RWPE1 (cell line): ENCODE measurements at places on chromosomes 7 and 10.

GRCh38 chr7:50342616-50343114, 38.1 kb downstream of the IKZF1 start:
- DNase-seq, result no peak

DNA sequence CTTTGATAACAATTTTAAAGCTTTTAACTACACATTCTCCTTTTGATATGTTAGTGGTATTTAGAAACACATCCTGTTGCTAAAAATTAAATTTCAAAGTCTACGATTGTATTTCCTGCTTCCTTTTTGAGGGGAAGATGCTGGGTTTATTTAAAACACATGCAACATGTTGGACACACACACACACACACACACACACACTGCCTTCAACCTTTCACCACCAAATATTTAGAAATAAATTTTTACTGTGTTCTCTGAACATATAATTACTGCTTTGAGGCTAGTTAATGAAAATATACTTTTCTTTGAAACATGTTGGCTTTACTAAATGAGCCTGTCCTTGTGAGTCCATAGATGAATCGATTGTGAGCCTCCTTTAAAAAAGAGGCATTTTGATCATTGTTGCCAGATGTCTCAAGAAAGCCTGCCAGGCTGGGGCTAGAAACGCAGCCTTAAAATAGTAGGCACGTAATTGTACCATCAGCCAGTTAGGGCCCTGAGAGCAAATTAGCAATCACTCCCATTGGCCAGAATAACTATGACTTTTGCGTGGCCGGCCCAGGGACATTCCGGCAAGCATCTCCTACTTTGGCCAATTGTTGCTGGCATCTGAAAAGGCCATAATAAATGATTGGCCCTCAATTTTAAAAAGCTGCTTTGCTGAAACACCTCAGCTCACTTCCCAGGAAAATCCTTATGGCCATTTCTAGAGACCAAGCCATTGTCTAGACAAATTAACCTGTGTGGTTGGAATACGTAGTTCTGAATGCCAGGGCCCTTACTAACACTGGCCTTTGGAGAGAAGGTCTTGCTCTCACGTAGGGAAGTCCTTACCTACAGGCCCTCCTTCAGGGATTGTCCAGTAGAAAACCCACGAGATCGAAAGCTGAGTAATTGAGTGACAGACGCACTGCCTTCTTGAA, 9.9 kb upstream of the TEX36 start:
- no peak for DNase-seq

- DNase-seq, result no peak
These were observed 151.6 kb upstream of the STEAP4 start for GRCh38 chr7:88458279-88458678.

DNA sequence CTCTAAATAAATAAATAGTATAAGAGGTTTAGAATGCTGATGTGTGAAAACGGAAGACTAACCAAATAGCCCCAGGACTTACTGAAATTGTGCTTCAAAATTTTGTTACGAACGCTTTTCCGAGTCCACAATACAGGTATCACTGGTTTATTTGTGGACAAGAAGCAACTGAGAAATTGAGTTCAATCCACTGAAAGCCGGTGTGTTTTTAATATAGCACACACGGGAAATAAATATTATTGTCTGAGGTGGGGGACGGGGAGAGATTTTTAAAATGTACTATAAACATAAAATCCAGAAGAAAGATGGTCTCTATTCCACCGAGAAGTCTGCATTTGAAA, 598 bp downstream of the SLC16A12 start:
- DNase-seq, result no peak

- DNase-seq, result peak; percentile 79
These were observed 31.9 kb downstream of the ARL4A start for GRCh38 chr7:12719141-12719919.

DNA sequence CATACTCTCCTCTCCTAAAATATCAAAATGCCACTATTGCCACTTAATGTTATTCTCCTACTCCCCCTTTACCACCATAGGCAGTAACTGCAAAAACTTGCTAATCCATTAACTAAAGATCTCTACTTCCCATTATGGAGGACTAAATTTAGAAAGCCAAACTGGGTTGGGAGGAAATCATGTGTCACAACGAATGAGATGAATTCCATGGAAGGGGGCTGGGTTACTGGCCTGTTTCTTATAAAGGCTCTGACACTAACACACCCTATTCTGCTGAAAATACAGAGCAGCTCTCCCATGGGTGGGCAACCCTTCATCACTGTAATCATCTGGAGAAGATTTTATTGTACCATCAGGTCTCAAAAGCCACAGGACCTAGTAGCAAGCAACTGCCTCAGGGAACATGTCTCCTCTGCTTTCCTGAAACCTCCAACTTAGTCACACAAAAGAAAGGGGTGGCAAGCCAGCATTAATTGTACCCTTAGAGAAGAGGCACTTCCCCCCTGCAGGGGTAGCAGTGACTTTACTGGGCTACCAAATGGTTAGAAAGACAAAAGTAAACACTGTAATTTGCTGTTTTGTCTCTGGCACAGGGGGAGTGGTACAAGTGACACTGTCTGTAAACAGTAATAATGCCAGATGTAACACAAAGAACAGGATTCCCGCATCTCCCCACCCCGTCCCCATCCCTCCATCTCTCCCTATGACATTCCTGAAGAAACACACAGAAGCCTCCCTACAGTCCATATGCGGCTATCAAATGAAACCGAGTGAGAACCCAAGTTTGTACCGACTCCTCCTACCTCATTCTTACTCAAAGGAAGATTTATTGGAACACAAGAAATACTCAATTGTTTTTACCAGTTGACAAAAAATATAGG, 81.6 kb downstream of the ARMH3 start:
- DNase-seq, result no peak

DNA sequence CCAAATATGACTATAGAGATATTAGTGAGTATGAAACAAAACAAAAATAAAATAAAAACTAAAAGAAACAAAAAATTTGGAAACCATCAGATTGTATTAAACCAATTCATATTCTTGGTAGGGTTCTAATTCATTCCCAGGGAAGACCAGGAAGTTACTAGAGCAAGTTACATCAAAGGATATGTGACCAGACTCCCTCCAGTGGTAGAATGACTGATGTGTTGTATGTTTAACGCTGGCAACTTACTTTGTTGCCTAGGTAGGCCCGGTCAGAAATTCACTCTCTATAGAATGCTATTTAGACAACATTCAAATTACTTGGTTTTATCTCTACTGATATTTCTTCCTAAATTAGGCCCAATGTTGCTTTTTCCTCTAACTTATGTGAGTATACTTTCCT, 5.2 kb downstream of the PHYHIPL start:
- DNase-seq, result peak; percentile 48

GRCh38 chr10:87987206-87987605, 123.8 kb downstream of the PTEN start:
- no peak for DNase-seq

DNA sequence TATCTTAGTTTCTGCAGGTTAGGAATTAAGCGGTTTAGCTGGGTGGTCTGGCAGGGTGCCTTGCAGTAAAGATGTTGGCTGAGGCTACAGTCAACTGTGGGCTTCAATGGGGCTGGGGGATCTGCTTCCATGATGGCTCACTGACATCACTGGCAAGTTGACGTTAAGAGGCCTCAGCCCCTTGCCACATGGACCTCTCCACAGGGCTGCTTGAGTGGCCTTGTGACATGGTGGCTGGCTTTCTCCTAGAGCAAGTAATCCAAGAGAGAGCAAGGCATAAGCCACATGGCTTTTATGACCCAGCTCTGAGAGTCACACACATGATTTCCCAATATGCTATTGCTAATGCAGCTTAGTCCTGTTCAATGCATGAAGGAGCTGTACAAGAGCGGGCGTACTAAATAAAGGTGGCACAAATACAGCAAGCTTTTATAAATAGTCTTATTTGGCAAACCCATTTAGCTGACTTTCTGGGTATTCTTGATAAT, 109.1 kb downstream of the SEPTIN7 start:
- no peak for DNase-seq

DNA sequence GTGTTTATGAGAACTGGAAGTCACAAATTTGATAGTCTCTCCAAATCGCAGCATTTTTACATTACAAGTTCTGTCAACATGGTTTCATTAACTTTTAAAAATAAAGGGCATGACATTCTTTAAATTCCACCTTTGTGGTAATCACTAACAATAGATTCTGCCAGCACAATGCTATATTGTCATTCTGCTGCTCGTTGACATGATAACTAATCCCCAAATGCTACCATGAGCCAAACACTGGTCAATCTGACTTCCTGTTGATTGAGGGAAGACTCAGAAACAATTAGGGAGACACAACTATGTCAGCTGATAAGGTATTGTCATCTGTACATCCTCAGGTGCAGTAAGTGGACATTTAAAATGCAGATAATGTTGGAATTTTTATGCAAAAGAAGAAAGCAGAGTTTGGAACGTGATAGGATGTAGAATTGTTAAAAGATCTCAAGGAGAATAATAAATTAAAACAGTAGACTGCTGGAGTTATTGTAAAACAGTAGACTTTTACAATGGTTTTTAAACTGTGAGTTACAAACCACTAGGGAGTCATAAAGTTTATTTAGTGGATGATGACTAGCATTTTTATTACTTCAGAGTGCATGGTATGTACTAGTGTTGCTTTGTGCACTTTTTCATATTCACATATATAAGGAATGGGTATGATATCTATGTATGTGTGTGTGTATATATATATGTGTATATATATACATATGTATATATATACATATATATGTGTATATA, 126.4 kb upstream of the DKK1 start:
- no peak for DNase-seq

GRCh38 chr7:92697414-92697813, 107.2 kb upstream of the FAM133B start:
- no peak for DNase-seq
